Esophagus mucosa (tissue), 1 donor: ENCODE measurements at places on chromosomes 3 and 15. TPM values are rescaled to one million over a fixed set of nuclear protein-coding genes. Genes with fewer than 3 reads are reported as not detected.

The FAM174B gene
- total RNA-seq: 4.3 TPM

The STT3B gene
- total RNA-seq: 67.0 TPM

The GOLGA8R gene
- 1.8 TPM for total RNA-seq

The PIERCE2 gene
- total RNA-seq: not detected

The UBAP1L gene
- 1.8 TPM for total RNA-seq

DNA sequence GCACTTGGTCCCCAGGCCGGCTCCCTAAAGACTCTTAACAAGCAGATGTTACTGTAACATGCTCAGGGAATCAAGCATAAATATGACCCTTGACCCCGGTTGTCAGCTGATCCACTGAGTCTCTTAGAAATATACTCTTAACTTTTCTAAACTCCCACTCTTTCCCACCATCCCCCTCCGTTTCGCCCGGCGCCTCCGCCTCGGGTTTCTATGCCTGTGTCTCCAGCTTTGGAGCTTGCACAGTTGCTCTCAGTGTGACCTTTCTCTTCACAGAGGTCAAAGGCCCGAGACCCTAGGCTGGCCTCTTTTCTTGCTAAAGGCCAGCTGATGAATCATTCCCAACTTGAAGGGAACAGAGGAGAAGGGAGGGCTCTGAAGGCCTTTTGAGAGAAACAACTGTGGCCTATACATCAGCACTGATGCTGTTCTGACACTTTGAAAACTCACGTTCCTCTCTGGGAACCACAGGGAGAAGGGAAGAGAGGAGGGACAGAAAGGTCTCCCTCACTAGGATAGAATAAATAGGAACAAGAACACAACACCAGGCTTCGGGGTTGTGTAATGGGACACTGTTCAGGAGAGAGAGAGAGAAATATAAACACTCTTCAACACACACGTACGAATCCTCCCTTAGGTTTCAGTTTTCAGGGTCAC, 484.5 kb upstream of the NR2F2 start:
- ATAC-seq: no peak

DNA sequence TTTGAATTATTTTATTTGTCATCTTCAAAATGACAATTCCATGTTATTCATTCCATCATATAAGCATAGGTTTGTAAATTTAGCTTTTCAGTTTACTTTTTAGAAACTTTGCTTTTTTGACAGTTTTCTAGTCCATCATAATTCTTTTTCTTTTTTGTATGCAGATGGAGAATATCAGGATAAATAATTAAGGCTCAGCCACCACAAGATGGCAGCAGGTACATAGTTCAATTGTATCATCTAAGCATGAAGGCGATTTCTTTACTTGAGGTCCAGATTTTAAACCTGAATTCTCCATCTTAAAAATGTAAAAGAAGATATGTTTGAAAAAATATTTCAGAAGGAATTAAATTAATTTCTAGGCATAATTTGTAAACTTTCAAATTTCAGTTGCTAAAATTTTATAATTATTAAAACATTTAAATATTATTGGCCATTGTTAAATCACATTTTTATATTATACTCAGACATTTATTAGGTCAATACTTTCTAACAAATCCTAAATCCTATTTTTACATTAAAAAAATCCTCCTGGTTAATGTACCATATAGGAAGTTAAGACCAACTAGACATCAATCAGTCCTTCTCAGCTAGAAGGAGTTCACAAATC, 15.1 kb downstream of the PLSCR5 start:
- no peak for ATAC-seq

- no peak for ATAC-seq
These were observed 601.4 kb downstream of the CADM2 start for GRCh38 chr3:85560088-85560785.

DNA sequence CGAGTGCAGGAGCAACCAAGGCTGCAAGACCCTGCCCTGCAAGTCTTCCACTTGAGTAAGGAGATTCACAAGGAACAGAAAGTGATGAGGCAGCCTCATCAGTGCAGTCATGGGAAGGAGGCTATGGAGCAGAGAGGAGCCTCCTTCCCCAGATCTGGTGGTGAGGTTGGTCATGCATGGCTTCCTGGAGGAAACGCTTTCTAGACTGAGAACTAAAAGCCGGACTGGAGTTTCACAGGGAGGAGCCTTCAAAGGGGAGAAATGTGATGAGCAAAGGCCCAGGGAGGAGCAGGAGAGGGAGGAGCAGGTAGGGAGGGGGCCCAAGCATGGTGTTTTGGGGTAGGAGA, 139.9 kb downstream of the SRGAP3 start:
- no peak for ATAC-seq

- ATAC-seq: no peak
These were observed 159.1 kb downstream of the AKAP13 start for GRCh38 chr15:85539491-85539890.

GRCh38 chr15:39999538-40000200, 39.3 kb downstream of the SRP14 start:
- ATAC-seq: no peak

DNA sequence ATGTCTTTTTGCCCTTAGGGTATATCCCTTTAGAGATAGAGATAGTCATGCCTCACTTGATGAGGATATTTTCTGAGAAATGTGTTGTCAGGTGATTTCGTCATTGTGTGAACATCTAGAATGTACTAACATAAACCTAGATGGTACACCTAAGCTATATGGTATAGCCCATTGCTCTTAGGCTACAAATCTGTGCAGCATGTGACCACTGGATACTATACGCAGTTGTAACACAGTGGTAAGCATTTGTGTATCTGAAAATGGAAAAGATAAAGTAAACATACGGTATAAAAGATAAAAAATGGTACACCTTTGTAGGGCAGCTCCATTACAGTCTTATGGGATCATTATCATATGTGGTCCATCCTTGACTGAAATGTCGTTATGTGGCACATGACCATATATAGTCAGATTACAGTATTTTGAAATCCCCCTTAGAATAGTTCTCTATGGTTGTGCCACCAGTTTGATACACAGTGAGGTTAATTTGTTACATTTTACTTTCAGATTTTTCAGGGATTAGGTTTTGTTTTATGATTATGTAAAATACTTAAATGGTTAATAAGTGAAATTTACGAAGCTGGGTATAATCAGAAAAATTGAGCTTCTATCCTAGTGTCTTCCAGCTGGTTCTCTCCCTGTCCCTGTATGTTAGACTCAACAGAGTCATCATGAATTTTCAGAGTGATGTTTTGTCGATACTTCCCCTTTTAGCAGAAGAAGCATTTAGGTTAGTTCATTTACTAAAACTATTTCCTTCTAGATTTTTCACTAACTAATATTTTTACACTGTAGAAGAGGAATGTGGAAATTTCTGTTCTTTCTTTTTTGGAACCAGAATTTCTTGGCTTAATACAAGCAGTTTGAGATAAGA, 12.8 kb downstream of the SETD5 start:
- no peak for ATAC-seq

DNA sequence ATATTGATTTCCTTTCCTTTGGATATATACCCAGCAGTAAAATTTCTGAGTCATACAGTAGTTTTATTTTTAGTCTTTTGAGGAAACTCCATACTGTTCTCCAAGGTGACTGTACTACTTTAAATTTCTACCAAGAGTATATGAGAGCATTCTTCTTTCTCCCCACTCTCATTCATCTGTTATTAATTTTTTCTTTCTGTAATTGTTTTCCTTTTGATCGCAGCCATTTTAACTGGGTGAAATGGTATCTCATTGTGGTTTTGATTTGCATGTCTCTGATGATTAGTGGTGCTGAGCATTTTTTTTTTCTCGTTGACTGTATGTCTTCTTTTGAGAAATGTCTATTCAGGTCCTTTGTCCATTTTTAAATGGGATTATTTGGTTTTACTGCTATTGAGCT, 18.3 kb upstream of the VGLL3 start:
- no peak for ATAC-seq
